ENCODE measurements at places on chromosomes 13 and 19.

GRCh38 chr19:7522923-7523667 is 671 bp downstream of the MCOLN1 start:
- no peak for DNase-seq

DNA sequence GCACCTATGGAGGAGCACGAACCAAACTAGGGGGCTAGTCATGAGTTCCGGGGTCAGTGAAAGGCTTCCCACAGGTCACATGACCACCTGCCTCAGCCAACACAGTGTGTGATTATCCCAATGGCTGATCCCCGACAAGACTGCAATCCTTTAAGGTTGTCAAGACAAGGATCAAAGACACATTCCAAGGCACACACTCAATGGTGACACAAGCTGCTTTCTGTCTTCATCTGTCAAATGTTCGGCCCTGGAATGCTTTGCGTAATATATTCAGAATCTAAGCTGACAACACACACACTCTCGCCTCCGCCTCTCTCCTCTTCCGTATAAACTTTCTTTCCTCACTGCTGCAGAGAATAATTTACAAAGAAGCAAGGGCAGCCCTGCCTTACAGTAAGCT is 11.7 kb downstream of the RANBP3 start:
- no peak for DNase-seq

- DNase-seq: no peak
Measured at GRCh38 chr13:20719783-20720182, 16.3 kb downstream of the IL17D start.

- no peak for DNase-seq
Measured at GRCh38 chr19:47411101-47411500, 8.2 kb downstream of the MEIS3 start.

GRCh38 chr13:47033216-47033615 is 136.4 kb upstream of the HTR2A start:
- DNase-seq: no peak
